Effector memory CD8-positive, alpha-beta T cell (primary cell): ENCODE measurements at places on chromosomes 3 and 15.

- no peak for DNase-seq
These were observed 479.9 kb downstream of the CNTN4 start for GRCh38 chr3:2578560-2578959.

GRCh38 chr3:140914384-140914945 is 27.2 kb upstream of the SLC25A36 start:
- no peak for DNase-seq

DNA sequence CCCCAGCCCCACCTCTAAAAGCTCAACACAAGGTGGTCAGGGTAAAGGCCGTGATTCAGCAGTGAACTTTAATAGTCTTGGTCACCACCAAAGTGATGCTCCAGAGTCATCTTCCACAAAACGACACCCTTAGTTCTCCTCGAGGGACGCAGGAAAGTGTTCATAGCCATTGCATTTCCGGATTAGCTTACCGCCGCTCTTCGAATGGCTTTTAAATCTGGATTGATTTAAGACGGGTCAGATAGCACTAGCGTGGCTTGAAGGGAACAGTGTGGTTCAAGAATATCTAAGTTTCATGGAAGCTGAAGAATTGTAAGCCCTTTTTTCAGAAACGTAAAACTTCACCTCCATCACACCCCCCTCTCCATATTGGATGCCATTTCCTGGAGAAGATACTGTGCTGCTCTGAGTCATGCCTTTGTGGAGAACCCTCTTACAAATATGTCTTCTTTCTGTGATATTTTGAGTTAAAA is 829 bp downstream of the RNF7 start:
- peak; percentile 29 for DNase-seq

DNA sequence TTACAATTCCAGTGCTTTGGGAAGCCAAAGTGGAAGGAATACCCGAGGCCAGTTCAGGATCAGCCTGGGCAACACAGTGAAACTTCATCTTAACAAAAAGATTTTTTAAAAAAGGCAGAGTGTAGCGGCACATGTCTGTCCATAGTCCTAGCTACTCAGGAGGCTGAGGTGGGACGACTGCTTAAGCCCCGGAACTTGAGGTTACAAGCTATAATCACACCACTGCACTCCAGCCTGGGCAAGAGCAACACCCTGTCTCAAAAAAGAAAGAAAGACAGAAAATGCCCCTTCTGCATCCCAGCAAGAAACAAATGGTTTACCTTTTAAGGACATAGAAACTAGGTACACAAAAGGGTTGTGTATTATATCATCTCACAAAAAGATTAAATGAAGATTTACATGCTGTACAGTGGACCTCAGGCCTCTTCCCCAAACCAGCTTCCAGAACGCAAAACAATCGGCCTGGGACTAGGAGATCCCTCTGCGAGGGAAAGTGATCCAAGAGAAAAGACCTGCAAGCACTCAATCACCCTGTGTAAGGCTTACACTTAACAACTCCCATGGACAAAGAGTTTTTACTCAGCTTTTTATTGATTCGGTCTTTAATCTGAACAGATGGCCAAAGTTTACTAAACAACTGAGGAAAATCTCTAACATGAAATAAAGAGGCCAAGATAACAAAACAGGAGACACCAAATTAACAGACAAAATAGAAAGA is 21.2 kb downstream of the TFDP2 start:
- no peak for DNase-seq

GRCh38 chr15:77550301-77551251 is 82.1 kb downstream of the LINGO1 start:
- DNase-seq = no peak

- no peak for DNase-seq
These were observed 5.3 kb downstream of the EIF5A2 start for GRCh38 chr3:170903123-170903522.

GRCh38 chr3:157414861-157415260 is 21.8 kb upstream of the PTX3 start:
- DNase-seq = no peak

GRCh38 chr3:144235489-144235888 is 263.9 kb downstream of the DIPK2A start:
- DNase-seq = no peak

DNA sequence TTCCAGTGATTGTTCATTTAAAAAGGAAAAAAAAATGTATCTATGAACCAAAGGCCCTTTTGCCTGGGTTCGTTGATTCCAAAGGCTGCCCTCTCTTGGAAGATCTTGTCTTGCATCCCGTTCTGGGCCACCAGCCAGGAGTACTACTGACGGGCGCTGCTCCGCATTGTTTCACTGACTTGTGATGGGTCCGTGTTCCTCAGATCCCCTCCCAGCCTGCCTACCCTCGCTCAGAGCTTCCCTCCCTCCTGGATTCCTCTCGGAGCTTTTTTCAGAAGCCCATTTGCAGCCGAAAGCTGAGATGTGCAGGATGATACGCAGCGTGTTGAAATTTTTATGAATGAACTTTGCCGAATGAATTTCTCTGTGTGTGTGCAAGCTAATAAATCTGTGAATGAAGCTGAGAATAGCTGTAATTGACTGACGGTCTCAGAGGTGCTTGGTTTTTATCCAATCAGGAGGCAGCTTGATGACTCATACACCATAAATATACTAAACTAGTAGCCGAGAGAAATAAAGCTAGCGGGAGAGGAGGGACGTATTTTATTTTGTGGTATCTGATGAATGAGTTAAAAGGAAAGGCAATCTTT is at the start of gene SHC4:
SHC4 (minus strand) TSS at position 396 of the 590 bp plus-strand sequence. CDS start 904 bp downstream, outside the sequence.
- DNase-seq = no peak

DNA sequence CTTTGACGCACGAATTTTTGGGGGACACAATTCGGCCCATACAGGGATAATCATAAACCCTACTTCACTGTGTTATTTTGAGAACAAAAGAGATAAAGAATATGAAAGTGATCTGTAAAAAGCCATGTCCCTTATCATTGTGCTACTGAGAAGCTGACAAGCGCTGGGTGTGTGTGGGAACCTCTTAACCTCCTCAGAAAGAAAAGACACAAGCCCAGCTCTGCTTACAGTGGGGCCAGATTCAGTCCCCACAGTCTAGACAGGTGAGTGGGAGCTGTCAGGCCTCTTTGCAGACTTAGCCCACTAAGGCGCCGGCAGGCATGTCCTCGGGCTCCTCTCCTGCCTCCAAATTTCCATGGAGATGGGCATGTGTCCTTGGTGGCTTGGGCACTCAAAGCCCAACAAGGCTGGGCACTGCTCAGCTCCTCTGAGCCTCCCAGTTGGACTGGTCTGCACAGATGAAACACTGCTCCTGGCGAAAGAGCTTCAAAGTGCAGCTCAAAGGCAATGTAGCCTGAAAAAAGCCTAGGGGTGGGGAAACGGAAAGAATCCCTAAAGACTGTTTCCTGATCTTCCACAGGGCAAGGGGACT is 64.4 kb upstream of the ETV5 start:
- DNase-seq = no peak

GRCh38 chr3:190514413-190515153 is 698 bp downstream of the IL1RAP start:
- peak; percentile 9 for DNase-seq

GRCh38 chr15:67185621-67186225 is 68.7 kb downstream of the AAGAB start:
- DNase-seq = peak; percentile 20

- DNase-seq = no peak
These were observed 43.2 kb upstream of the TSEN2 start for GRCh38 chr3:12440927-12441714.

GRCh38 chr3:186570941-186571643 is 572 bp downstream of the DNAJB11 start:
- no peak for DNase-seq

- no peak for DNase-seq
These were observed 74.5 kb downstream of the MB21D2 start for GRCh38 chr3:192843119-192843518.

- no peak for DNase-seq
These were observed 739 bp upstream of the AMOTL2 start for GRCh38 chr3:134374791-134375581.

GRCh38 chr3:180382638-180383180 is 219.3 kb upstream of the TTC14 start:
- no peak for DNase-seq
